ENCODE measurements at places on chromosomes 5 and 9.

- no peak for DNase-seq
These were observed 19.3 kb upstream of the RAPGEF1 start for GRCh38 chr9:131759017-131759647.

GRCh38 chr9:104748359-104749031, 1.0 kb downstream of the NIPSNAP3A start:
- DNase-seq = no peak

- no peak for DNase-seq
These were observed 866.1 kb downstream of the TLE4 start for GRCh38 chr9:80437825-80438224.

- no peak for DNase-seq
These were observed 115.2 kb downstream of the PRDM6 start for GRCh38 chr5:123204251-123204650.

DNA sequence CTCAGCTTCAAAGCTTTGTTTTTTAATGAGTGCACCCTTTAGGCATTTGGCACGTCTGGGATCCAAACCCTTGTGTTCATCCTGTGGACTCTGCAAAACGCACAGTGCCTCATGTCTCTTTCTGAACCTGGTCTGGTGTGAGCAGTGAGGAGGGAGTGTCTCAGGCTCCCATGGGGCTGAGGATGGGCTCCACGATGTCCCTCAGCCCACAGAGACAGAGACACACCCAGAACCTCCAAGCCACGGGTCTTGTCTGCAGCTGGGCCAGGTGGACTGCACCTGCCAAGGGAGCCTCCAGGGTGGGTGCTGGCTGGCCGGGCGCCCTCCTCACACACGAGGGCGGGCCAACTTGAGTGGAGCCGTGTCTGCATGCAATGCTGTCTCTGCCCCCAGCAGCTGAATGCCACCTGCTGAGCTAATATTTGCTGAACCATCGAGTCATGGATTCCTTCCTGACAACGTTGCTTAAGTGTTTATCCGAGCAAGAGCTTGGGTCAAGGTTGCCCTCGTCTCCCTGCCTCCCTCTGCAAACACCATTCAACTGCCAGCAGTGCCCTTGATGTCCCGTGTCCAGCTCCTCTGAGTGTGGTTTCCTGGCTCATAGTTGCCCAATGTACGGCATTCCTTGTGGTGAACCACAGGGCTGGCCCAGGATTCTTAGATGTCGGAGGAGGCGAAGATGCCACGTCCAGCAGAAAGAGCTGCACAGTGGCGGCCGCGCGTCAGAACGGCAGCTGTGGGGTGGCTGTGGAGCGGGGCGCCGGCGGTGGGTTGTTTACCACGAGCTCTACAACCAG, 31.4 kb upstream of the LPCAT1 start:
- DNase-seq = no peak

- no peak for DNase-seq
These were observed 493 bp downstream of the P4HA2 start for GRCh38 chr5:132227235-132227484.

- DNase-seq = no peak
These were observed 407.7 kb upstream of the GRAMD2B start for GRCh38 chr5:126015235-126016181.

GRCh38 chr9:86600977-86601376, 246.8 kb upstream of the TUT7 start:
- DNase-seq = no peak

Data from activated T-cell treated with anti-CD3 and anti-CD28 coated beads, Interleukin-2, amount 50 U/mL, for 72 hours (primary cell).